Thoracic aorta (tissue), 2 donors: ENCODE measurements at places on chromosomes 16 and 17. TPM values are rescaled to one million over a fixed set of nuclear protein-coding genes. Genes with fewer than 3 reads are reported as not detected.

DNA sequence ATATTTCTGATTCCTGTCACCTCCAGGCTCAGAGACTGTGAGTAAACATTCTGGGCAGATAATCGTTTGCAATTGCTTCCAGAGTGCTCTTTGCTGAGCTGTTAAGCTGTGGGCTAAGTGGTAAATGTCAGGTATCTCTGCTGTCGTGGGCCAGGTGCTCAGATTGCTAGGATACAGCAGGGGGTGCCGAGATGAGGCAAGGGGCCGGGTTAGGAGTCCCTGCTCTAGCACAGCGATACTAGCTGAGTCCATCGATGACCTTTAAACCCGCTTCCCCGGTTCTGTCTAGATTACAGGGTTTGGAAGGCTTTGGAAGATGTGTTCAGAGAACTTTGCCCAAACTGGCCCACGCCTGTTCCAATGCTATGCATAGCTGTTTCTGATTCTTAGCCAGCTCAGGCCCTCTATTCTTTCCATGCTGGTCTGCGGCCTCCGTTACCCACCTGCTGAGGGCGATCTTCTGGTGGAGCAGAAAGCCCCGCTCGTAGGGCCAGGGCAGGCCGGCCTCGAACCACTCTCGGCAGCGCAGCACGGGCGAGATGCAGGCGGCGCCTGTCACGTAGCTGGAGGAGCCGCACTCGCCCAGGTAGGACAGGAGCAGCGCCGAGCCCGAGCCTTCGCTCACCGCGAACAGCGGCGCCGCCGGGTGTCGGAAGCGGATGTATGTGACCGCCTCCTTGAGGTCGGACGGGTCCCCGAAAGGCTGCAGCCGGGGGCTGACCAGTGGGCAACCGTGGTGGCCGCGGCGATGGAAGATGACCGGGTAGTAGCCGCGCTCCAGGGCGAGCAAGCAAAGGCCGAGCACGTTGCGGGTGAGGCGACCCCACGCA is 979 bp downstream of the ABHD15 start:
- DNase-seq: no peak

NUDT21 gene
- 52.3 TPM for total RNA-seq

POLR2C gene
- 130 TPM for total RNA-seq

GRCh38 chr16:17228048-17228707 is 242.6 kb downstream of the XYLT1 start:
- DNase-seq: no peak

GRCh38 chr17:42673885-42674754 is 2.7 kb downstream of the PLEKHH3 start:
- no peak for DNase-seq

CCL16 gene
- total RNA-seq: not detected

SLC7A5 gene
- total RNA-seq: 2.7 TPM

KRTAP4-6 gene
- total RNA-seq: not detected

- DNase-seq: no peak
Measured at GRCh38 chr17:72117535-72118334, 3.1 kb upstream of the SOX9 start.

GRCh38 chr17:82126556-82127314 is 28.7 kb upstream of the FASN start:
- no peak for DNase-seq

MT1E gene
- total RNA-seq: 106 TPM

PPM1E gene
- total RNA-seq: not detected

GRCh38 chr16:2480948-2481347 is 6.0 kb downstream of the TBC1D24 start:
- no peak for DNase-seq

GRCh38 chr16:85429776-85430522 is 183.2 kb upstream of the GSE1 start:
- DNase-seq: no peak

DNA sequence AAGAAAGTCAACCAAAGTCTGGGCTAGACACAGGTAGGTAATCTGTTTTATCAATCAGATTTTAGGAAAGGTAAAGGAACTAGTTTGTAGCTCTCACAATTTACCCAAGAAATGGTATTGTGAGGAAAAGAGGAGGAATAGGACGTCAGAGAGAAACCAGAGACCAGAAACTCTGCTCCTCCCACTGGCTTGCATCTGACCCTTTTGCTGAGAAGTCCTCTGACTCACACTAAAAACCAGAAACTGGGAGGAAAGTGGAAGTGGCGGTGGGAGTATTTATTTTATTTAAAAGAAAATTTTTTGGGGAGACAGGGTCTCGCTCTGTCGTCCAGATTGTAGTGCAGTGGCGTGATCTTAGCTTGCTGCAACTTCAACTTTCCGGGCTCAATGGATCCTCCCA is 38.0 kb upstream of the MNT start:
- no peak for DNase-seq

DNA sequence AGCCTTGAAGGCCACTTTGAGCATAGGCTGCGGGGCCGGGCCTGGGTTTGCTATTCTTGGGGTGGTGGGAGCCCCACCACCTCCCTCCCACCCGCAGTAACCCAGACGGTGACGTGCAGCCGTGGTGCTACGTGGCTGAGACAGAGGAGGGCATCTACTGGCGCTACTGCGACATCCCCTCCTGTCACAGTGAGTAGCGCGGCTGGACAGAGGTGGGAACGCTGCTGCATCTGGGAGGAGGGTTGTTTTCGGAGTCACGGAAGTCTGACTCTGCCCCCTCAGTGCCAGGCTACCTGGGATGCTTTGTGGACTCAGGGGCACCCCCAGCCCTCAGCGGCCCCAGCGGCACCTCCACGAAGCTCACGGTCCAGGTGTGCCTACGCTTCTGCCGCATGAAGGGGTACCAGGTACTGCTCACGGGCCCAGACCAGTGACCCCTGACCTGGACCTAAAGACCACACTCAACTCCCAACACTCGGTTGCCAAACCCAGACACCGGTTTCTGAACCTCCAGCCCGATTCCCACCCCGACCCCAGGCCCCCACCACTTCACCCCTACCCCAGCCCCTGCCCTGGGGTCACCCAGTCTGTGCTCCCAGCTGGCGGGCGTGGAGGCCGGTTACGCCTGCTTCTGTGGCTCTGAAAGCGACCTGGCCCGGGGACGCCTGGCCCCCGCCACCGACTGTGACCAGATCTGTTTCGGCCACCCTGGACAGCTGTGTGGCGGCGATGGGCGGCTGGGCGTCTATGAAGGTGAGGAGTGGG is 2.1 kb downstream of the KREMEN2 start:
- DNase-seq: no peak

GRCh38 chr17:36597226-36597625 is 4.2 kb upstream of the MRM1 start:
- no peak for DNase-seq

DNA sequence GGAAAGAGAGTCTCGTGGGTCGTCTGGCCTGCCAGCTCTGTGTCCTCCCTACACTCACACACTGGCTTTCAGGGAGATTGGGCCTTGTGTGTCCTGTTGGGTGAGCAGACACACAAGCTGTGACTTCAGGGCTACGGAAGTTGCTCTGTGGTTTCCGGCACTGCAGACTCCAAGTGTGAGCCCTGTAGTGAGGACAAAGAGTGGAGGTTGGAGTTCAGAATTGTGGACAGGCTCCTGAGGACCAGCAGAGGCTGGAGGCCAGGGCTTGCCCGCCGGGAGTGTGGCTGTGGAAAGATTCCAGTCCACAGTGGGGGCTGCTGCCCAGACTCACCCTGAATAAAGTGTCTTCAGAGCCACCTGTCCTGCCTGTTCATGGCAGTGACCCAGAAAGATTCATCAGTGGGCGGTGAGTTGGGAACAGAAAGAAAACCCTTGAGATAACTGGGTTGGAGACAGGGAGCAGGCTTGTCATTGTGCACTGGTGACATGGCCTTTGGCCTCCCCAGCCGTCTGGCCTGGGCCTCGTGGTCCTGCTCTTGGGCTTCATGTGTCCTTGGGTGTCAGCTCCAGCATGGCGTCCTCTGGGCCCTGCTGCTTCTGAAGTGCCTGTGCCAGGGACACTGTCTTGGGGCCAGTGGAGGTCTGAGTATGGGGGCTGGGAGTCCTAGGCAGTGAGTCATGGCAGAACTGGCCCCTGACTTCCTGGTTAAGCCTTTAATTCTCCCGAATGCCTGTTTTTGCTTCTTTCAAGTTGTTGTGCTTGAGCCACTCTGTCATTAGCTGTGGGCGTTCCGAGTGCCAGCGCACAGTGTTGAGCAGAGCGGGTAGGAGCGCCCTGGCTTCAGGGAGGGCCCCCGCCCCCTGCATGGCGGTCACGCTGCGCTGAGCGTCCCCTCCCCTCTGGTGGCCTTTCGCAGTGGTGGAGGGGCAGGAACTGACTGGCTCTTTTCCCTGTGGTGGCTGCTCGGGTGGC is 19.9 kb upstream of the ZNF750 start:
- DNase-seq: no peak

GRCh38 chr16:57886427-57886826 is 84.1 kb upstream of the KIFC3 start:
- DNase-seq: no peak

SCARF1 gene
- total RNA-seq: 17.6 TPM

SLC13A2 gene
- not detected for total RNA-seq

GRCh38 chr17:1872976-1873375 is 43.2 kb downstream of the RPA1 start:
- DNase-seq: no peak

GRCh38 chr17:55546991-55547664 is 35.9 kb upstream of the SMIM36 start:
- no peak for DNase-seq

GPR142 gene
- not detected for total RNA-seq

STX1B gene
- total RNA-seq: 0.68 TPM

DNA sequence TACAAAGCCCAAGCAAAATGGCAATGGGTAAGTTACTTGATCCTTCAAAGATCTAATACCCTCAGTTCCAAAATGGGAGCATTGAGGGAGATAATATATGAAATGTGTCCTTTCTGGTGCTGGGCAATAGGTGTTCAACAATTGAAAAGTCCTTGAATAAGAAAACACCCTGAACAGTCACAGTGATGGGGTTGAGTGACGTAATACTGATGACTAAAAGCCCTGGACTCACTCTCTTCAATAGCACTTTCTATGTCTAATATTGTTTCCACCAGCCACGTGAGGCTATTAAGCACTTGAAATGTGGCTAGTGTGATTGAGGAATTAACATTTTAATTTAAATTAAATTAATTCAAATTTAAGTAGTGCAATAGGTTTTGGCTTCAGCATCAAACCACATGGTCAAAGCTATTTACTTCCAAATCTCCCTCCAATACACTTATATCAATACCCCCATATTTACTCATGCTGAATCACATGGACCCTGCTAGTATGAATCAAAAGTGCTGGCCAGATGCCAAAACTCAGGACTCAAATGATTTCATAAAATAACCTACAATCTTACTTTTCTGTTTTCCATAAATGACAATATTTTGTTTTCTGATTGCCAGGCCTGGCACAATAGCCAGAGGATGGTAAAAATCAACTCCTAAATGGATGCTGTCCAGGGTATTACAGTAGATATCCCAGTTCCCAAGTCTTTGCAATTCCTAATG is 516.2 kb downstream of the HAPSTR1 start:
- no peak for DNase-seq

DNA sequence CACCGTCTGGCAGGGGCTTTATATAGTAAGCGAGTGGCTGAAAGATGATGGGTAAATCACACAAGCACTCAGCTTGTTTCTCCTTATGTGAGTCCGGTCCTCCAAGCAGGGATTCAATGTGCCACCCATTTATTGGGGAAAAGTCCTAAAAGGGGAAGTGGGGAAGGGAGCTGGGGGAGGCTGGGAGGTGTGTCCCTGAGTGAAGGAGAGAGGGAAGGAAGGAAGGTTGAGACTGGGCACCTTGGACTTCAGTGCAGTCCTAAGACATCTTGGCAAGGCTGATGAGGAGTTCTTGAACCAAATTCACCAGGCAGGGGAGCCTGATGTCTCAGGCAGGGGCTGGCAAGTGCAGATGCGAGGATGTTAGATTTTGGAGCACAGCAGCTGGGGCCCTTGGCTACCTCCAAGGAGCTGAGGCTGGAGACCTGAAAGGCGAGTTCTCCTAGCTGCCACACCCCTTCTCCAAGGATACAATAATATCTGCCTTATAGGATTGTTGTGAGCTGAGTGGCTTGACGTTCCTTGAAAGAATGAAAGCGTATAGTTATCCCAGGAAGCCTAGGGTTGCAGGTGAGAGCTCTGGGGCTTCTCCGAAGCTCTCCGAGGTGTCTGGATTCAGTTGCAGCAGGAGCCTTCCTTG is 23.0 kb upstream of the CYLD start:
- no peak for DNase-seq

FA2H gene
- total RNA-seq: 0.49 TPM

DNA sequence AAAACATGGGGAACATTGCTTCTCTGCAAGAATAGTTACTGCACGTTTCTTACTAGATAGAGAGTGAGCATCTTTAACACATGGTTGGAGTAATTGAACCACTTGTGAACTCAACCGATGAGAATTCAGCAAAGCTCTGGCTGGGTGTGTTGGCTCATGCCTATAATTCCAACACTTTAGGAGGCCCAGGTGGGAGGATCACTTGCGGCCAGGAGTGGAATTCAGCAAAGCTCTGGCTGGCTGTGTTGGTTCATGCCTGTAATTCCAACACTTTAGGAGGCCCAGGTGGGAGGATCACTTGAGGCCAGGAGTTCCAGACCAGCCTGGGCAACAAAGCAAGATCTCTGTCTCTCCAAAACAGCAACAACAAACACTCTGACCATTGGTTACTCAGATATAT is 865.9 kb downstream of the KCNJ2 start:
- no peak for DNase-seq

DNA sequence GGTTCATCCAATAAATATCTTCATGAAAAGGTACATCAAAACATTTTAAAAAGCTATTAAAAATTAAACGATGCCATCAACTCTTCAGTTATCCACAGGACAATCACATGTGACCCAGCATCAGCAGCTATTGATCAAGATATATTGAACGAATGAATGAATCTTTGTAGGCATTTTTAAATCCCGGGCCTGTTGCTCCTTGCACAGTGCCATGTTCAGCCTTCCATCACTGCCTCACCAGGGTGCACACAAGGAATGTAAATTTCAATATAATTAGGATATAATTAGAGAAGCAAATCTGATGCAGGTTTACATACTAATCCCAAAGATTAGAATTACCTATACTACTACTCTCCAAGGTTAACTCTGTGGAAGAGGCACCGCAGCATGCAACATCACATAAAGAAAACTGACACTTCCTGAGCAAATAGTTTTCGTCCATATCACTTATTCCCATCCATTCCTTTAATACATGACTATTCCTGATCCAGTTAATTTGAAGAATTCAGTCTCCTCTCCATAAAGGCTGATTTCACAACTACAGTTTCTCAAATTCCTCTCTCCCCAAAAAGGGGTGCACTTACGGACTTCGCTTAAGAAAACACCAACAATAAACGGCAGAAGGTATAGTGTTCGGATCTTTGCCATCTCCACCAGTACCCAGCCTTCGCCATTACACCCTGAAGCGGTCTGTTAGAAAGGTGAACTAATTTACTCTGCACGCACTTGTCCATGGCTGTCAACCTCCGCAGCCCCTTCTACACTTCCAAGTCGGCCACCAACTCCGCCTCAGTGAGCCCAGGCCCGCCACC is 938 bp downstream of the NCOR1 start:
- DNase-seq: no peak

DNA sequence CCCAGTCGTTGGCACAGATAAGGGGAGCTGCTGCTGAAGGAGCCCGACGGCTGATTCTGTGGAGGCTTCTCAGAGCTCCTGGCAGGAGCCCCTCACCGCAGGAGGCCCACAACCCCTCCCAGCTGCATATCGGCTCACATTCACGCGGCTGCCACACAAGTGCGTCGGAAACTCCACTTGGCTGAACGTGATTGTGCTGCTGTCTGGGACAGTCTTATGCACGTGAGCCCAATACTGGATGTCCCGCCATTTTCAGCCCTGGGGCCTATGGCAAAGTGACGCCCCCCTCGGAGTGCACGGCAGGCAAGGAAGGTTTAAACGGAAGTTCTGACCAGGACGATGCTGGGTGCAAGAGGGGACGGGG is 8.7 kb upstream of the PITPNA start:
- DNase-seq: no peak

CORO1A gene
- total RNA-seq: 78.1 TPM
